ENCODE measurements at places on chromosomes 16 and 17.

GRCh38 chr17:74387365-74388218 lies 20.3 kb downstream of the GPR142 start:
- no peak overlapping the region for H3K27ac ChIP-seq
- no peaks in the 10 kb centered on the region for H3K27me3 ChIP-seq
- no peaks in the 10 kb centered on the region for H3K36me3 ChIP-seq

- no peaks in the 10 kb centered on the region for H3K36me3 ChIP-seq
- peaks cover 6% of the 10 kb centered on the region for H3K27me3 ChIP-seq
- H3K4me3 ChIP-seq: no peak overlapping the region
- H3K27ac ChIP-seq: no peak overlapping the region
Observed at GRCh38 chr17:10217916-10218315, 19.5 kb upstream of the GAS7 start.

- H3K27ac ChIP-seq: no peak overlapping the region
- no peak overlapping the region for H3K4me3 ChIP-seq
- H3K27me3 ChIP-seq: no peaks in the 10 kb centered on the region
- DNase-seq: no peak
- no peaks in the 10 kb centered on the region for H3K36me3 ChIP-seq
Observed at GRCh38 chr17:11170881-11171280, 70.1 kb upstream of the SHISA6 start.

DNA sequence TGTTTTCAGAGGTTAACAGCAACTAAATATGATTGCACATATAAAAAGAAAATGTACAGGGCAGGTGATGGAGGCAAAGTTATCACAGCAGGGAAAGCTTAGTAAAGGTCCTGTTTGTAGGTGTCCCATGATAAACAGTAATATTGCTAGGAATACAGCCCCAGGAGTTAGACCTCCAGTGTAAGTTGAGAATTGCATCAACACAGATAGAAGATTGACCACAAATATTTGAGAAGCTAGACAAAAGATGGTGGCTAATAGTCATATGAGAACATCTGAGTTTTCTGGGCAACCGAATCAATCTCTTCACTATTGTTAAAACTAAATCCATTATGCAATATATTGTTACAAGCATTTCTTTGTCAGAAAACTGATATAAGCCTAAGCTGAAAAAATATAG lies 152.6 kb downstream of the CDH11 start:
- H3K36me3 ChIP-seq: no peaks in the 10 kb centered on the region
- DNase-seq: no peak
- no peaks in the 10 kb centered on the region for H3K27me3 ChIP-seq
- H3K4me1 ChIP-seq: no peaks in the 10 kb centered on the region
- no peak overlapping the region for H3K27ac ChIP-seq
- no peak overlapping the region for H3K4me3 ChIP-seq

GRCh38 chr17:44004761-44005526 lies 522 bp downstream of the NAGS start:
- no peaks in the 10 kb centered on the region for H3K27me3 ChIP-seq
- peak overlapping the region; percentile 77 for H3K4me3 ChIP-seq
- DNase-seq: no peak

GRCh38 chr17:70159980-70160379 lies 9.4 kb upstream of the KCNJ2 start:
- no peaks in the 10 kb centered on the region for H3K27me3 ChIP-seq
- no peak overlapping the region for H3K4me3 ChIP-seq
- no peaks in the 10 kb centered on the region for H3K36me3 ChIP-seq
- no peak overlapping the region for H3K27ac ChIP-seq
- H3K4me1 ChIP-seq: no peaks in the 10 kb centered on the region

Measured in T-cell (primary cell).